Muscle of back (tissue), 13 donors: ENCODE measurements at places on chromosomes 11 and 22. TPM values are rescaled to one million over a fixed set of nuclear protein-coding genes. Genes with fewer than 3 reads are reported as not detected.

H19 gene
- polyA plus RNA-seq = 10,193 TPM

IGF2 gene
- polyA plus RNA-seq = 4,116 TPM

POU2AF2 gene
- not detected for polyA plus RNA-seq

SMIM35 gene
- not detected for polyA plus RNA-seq

GUCY1A2 gene
- 6.2 TPM for polyA plus RNA-seq

DNA sequence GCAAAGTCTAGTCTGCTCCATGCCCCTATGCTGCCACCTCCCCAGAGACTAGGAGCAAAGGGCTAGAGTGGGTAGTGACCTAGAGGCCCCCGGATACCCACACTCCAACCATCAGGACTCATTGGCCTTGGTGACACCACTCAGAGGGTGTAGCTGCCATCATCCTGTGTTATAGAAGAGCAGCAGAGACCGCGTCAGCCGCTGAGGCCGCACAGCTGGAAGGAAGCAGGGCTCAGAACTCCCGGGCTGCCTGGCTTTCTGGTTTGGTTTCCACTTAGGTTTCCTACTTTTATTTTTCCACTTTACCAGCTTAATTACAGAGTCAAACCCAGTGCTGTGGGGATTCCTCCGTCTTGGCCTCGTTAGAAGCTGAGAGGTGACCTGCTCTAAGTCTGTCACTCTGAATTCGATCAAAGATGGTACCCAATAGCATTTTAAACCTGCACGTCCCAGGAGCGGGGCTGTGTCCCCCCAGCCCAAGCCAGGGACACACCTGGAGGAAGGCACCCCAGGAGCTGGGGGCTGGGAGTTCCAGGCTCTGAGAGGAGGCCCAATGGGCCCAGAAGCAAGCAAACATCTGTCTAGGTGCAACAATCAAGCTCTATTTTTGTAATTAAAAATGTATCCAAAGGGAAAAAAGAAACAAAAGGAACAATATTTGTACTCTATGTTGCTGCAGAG is 2.1 kb upstream of the CDKN1C start:
- no peak for DNase-seq

- DNase-seq = peak; percentile 22
Measured at GRCh38 chr11:126716456-126717083, 284.0 kb downstream of the KIRREL3 start.

DNA sequence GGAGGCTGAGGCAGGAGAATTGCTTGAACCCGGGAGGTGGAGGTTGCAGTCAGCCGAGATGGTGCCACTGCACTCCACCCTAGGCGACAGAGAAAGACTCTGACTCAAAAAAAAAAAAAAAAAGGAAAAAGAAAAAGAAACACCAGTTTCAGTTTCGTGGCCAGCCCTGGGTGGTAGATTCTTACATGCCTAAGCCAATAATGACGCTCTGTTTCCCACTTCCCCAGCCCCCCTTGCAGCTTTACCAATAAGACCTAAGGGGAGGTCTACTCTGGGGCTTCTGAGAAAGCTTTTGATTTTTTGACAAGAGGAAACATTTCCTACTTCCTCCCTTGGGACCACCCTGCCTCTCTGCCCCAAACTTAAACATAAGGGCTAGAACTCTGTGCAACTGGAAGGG is 30.0 kb upstream of the PTPRJ start:
- DNase-seq = no peak

DNA sequence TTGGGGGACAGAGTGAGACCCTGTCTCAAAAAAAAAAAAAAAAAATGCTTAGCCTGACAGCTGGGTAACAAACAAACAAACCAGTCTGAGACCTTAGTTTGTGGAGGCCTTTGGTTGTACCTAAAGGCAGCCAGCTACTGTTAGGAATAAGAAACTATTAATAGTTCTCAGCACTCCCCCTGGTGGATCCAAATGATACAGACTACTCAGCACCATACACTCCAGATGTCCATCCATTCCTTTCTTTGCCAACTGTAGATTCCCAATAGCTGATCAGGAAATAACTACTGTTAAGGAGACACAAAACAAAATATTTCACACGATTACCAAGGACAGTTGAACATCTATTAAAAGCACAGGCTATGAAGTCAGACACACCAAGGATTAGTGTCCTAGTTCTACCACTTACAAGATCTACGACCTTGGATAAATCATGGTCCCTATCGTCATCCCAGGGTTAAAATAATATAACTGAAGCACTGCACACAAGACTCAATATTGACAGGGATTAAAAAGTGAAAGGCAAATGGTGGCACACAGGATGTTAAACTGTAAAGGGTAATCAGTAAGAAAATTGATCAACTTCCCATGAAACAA is 17.2 kb downstream of the CLDN25 start:
- peak; percentile 31 for DNase-seq

DNA sequence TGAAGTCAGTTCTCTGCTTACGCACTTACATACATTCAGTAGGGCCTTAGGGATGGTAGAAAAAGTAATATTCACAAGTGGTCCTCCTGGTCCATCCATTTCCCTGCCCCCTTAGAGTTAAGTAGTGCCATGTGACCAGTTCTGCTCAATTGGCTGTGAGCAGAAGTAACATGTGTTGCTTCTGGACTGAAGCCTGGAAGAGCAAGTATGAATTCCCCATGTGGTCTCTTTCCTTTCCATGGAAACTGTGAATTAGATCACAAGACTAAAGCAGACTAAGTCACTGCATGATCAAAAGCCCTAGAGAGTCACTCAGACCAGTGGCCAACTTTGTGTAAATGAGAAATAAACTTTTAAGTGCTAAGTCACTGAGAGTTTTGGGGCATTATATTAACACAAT is 341.7 kb upstream of the CADM1 start:
- peak; percentile 71 for DNase-seq

DNA sequence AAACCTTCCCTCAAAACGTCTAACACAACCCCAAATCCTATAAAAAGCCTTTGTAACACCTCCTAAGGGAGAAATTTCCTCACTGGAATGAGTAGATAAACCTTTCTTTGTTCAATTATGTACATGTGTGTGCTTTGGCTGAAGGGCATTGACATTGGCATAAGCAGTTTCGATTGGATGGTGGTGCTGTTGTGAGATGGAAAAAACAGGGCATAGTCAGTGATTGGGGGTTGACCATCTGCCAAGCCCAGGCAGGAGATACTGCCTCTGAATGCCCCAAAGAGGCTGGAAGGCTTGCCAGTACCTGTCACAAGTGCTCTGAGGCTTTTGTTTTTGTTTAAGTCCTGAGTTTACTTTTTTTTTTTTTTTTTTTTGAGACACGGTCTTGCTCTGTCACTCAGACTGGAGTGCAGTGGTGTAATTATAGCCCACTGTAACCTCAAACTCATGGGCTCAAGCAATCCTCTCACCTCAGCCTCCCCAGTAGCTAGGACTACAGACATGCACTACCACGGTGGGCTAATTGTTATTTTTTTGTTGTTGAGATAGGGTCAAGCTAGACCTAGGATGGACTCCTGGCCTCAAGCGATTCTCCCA is 1.2 kb upstream of the CCDC117 start:
- DNase-seq = no peak

DNA sequence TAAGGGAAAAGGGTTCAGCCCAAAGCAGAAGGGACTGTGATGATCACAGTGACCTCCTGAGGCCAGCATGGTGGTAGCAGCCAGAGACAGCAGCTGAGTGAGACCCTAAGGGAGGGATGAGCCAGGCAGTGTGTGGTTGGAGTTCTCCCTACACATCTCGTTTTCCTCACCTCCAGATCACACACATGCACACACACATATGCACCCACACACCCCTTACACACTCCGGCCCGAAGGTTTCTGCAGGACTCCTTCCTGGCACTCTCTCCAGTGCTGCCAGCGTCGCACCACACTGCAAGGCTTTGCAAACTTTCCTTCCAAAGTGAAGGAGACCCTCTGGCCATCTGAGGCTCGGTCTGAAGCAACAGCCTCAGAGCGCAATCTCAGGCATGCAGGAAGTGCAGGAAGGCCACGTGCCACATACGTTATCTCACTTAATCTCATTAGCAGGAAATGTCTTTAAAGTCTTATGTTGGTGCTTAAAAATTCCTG is 26.9 kb upstream of the TP53I11 start:
- no peak for DNase-seq

- DNase-seq = no peak
Measured at GRCh38 chr11:10608584-10608983, 40.1 kb upstream of the LYVE1 start.

DNA sequence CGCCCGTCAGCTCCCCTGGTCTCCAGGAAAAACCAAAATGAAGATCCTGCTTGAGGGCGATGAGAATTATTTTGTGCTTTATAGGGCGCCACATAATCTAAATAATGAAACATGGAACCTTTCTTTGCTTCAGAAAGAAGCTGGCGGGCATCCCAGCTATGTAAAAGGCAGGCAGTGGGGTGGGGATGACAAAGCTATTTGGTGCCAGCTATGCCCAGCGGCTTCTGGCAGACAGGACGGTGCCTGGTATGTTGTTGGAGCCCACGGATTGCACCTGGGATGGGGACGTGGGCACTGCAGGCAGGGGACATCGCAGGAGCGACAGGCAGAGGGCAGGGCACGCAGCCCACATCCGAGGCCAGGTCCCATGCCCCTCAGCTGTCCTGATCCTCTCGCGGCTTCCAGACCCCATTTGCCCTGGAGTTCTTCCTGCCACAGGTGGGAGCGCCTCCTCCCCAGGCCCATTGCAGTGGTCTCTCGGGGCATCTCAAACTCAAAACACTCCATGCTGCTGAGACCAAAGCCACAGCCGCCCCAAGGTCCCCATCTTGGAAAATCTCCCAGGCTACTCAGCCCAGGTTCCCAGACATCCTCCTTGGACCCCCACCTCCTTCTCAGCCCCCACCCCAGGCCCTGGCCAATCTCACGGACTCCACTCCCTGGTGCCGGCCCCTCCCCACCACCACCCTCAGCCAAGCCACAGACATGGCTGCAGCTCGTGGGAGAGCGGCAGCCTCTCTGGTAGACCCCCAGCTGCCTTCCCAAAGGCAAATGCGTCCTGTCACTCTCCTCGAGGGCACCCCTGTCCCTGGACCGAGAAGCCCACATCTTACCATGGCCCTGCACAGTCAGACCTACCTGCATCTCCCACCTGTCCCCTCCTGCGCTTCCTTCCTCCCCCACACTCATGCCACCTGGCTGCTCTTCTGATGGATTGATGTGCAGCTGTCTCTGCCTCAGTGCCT is 45.7 kb downstream of the SHISAL1 start:
- no peak for DNase-seq
